Epithelial cell of proximal tubule (primary cell): ENCODE measurements at places on chromosomes 4 and X.

DNA sequence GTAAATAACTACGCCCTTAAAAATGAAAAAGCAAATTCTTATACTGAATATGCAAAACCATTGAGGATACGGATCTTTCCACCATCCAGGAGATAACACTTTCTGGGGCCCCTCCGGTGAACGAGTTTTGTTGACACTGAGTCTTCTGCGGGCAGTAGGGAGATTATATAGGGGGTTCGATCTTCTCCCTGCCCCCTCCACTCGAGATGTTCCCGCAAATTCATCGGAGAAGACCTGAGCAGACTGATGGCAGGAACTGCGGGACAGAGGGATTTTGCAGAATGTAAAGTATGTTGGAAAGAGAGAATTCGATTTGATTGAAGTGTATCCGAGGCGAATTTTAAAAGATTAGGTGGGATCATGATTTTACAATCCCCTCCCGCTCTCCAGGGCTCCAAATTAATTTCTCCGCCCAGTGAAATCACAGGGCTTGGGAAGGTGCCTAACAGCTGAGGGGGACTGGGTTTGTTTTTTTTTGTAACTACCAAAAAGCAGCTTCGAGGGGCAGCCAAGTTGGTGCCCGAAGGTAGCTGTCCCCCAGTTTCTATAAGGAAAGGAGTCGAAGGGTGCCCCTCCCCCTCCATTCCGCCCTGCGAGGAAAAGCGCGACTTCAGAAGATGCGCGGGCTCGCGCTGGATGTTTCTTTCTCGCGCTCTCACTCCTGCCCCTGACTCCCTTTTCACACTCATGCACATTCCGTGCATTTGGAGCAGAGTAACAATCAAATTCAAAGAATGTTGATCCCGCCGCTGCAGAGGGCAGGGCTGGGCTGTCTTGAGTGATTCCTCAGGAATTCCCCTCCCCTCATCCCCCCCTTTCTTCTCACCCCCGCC, 1.2 kb downstream of the TMEM255A start:
- DNase-seq, result no peak

GRCh38 chr4:53228036-53228435, 137.8 kb downstream of the SCFD2 start:
- no peak for DNase-seq

DNA sequence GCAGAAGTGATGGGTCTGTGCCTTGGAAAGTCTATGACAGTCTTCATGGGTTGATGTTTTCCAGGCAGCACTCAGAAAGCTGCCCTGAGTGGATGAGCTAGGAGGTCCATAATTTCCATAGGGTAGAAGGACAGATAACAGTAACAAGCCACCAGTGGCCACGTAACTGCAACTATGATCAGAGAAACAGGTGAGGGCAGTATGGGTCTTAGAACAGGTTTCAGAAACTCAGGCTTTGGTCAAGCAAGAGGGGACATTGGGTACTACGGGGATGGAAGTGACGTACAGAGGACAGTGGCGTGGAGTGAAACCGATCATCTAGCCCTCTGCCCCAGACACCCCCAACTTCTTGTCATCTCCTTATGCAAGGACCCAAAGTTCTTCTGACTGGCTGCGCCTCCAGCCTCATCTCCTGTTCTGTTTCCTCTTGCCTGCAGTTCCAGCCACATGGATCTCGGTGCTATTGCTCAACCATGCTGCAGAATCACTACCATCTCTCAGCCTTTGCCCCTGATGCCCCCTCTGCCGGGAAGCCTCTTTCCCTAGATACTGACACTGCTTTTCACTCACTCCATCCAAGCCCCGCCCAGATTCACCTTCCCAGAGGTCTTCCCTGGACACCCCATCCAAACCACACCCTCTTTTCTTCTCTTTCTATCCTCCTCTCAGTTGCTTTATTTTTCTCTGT, 123.4 kb downstream of the MFAP3L start:
- no peak for DNase-seq

- DNase-seq, result no peak
These were observed 118.5 kb downstream of the IRF2 start for GRCh38 chr4:184355857-184356256.

DNA sequence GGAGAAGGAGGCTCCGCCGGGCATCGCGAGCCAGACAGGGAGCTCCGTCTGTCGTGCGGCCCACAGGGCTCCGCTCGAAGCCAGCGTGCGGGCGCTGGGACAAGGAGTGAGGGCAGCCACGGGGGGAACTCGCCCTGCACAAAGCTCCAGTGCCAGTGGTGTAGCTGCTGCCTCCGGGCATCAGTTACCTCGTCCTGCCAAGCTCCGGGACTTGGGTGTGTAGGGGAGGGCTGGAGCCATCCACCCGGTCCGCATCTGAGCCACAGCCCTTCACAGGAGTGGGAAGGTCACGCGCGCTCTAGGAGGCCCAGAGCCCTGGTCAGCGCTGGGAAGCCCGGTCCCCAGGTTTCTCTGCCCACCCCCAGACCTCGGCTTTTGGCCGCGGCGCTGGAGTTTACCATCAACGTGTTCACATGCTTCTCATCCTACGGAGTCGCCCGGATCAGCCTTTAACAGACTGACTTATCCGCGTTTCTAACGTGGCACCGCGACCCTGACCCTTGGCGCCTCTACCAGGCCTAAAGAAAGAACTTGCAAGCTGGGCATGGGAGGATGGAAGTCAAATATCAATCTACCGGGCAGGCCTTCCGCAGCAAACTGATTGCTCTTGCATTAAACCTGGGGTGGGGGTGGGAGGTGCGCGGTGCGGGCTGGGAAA, 8.4 kb upstream of the PRDM8 start:
- no peak for DNase-seq

GRCh38 chr4:20248155-20248558, 3.5 kb upstream of the SLIT2 start:
- no peak for DNase-seq

- no peak for DNase-seq
These were observed 104.6 kb upstream of the GRID2 start for GRCh38 chr4:92199135-92199534.

GRCh38 chrX:111896148-111896547, 20.2 kb downstream of the TRPC5OS start:
- no peak for DNase-seq

- no peak for DNase-seq
These were observed 19.6 kb downstream of the ARX start for GRCh38 chrX:24996096-24996709.

- DNase-seq, result peak; percentile 40
These were observed 5.1 kb upstream of the DCLK2 start for GRCh38 chr4:150072906-150073714.

DNA sequence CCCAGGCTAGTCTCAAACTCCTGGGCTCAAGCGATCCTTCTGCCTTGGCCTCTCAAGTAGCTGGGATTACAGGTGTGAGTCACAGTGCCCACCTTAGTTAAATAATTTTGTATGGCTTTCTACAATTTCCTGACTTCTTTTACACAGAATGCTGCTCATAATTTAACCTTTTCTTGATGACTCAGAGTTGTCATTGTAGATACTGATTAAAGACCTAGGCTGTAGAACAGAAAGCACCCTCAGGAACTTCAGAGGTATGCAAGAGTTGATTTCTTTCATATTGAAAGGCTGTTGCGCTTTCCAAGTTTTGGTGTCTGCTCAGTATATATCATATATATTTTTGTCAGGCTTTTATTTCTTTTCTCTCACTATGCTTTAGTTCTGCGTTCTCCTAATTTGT, 21.1 kb upstream of the GPR34 start:
- DNase-seq, result no peak

GRCh38 chrX:56066016-56066415, 166.1 kb upstream of the KLF8 start:
- no peak for DNase-seq

- DNase-seq, result no peak
These were observed 442.2 kb upstream of the FRG1 start for GRCh38 chr4:189498457-189498856.

GRCh38 chr4:64533159-64533558, 123.9 kb upstream of the TECRL start:
- no peak for DNase-seq

GRCh38 chr4:142129931-142130330, 493.5 kb downstream of the IL15 start:
- DNase-seq, result no peak

GRCh38 chr4:88226143-88226542, 58.2 kb downstream of the PPM1K start:
- DNase-seq, result no peak

DNA sequence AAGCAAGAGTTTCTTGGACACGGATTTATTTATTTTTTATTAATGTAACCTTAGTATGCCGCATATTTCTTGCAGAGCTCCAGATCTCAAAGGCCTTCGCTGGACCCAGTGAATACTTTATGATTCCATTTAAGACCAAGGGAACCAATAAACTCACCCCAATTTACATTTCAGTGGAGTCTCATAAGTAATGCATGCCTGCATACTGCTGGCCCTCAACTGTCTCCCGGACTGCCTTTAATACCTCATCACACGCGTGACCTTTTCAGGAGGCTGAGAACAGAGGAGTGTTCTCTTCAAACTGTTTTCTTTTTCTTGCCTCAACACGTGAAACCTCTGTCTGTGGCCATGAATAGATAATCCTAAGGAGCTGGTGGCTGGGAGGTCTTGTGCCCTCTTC, 240.9 kb downstream of the STIM2 start:
- DNase-seq, result no peak

DNA sequence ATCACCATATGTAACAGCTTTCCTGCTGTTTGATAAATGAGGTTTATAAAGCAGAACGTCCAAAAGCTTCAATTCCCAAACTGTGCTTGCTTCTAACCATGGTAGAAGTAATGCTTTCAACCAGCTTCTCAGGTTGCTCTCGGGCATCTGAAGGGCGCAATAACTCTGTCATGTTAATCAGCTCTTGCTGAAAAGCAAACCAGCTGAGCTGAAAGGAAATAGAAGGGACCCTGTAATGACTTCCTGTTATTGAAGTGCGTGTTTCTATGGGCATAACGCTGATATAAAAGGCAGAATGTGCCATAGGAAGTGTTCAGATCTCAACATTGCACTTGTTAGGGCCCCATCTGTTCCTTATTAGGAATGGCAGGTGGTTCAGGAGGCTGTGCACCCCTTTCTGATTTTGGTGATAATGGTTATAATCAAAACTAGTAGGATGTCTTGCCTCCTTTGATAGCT, 21.2 kb downstream of the HERC3 start:
- DNase-seq, result no peak

DNA sequence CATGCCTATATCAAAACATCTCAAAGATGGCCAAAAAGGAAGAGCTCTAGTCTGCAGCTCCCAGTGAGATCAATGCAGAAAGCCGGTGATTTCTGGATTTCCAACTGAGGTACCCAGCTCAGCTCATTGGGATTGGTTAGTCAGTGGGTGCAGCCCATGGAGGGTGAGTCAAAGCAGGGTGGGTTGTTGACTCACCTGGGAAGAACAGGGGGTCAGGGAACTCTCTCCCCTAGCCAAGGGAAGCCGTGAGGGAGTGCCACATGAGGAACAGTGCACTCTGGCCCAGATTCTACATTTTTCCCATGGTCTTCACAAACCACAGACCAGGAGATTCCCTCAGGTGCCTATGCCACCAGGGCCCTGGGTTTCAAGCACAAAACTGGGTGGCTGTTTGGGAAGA, 57.3 kb upstream of the FGF16 start:
- DNase-seq, result no peak

GRCh38 chr4:97548186-97548585, 595.1 kb downstream of the STPG2 start:
- DNase-seq, result no peak

DNA sequence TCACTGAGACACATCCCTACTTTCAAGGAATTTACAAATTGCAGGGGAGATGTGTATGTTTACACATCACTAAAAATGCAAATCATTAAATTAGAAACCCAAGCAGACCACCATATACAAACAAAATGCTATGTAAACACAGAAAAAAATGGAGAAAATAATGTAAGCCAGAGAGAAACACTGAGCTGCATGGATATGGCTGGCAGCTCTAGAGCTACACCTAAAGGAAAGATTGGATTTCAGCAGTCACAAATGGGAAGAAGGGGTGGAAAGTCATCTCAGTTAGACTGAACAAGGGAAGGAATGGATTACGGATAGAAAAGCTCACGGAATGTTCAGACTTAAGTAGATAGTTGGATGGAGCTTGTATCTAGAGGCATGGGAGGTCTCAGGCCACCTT, 186.3 kb downstream of the MOSPD2 start:
- no peak for DNase-seq
